Stimulated activated CD4-positive, alpha-beta T cell treated with anti-CD3 and anti-CD28 coated beads, Interleukin-4, amount 100 ng/mL, for 4 hours (primary cell): ENCODE measurements at places on chromosomes 11 and 22.

GRCh38 chr11:120714438-120714837, 202.9 kb downstream of the GRIK4 start:
- no peak for DNase-seq

DNA sequence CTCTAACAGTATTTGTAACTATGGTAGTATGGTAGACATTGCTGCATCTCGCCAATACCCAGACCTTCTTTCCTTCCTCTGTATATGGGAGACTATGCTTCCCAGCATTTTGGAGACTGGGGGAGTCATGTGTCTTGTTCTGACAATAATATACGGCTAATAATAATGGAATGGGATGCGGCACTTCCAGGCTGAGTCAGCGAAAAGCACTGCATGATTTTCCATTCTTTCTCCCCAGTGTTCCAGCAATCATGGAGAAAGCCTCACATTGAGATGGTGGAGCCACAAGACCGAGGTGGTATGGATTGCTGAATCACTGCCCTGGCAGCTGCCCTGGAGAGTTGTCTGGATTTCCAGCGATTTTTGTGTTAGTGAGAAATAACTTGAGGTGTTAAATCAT, 77.1 kb upstream of the FIBIN start:
- DNase-seq, result no peak

GRCh38 chr11:134019500-134019899, 49.4 kb upstream of the JAM3 start:
- no peak for DNase-seq

DNA sequence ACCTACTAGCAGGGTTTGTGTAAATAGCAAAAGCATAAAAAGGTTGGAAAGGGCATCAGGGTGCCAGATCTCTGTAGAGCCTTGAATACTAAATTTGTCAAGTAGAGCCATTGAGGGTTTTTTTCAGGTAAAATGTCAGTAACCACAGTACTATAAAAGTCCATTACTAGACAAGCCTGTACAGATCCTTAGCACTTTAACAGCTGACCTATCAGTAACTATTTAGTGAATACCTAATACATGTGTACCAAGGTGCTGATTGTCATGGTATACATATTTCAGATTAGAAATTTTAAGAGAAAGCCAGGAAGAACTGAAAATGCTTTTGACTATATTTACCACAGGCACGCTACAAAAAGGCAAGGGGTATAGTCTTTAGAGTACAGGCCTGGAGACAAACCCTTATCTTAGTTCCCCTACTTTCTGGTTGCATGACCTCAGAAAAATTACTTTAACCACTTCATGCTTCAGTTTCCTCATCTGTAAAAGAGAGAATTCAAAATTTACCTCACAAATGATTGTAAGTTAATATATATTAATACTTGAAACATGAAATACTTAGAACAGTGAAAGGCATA, 57.9 kb downstream of the RAB38 start:
- no peak for DNase-seq
